ENCODE measurements at places on chromosomes 5 and 9.

GRCh38 chr5:95029569-95030366 is 255.1 kb downstream of the MCTP1 start:
- no peak for DNase-seq

DNA sequence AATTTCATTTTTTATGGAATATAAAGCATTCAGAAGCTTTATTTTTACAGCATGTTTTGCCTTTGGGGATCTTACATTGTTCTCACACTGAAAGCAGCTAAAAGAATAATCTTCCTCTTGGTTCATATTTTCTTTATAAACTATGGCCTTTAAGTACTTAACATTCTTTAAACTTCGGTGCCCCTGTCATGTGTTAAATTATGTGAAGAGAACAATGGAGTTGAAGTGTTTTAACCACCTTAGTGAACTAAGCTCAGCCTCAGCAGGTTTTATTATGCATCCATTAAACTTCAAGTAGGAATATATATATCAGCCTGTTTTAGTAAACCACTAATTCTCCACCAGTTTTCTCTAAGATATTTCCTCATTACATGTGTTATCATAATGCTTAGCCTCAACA is 371.4 kb upstream of the CDH18 start:
- no peak for DNase-seq

DNA sequence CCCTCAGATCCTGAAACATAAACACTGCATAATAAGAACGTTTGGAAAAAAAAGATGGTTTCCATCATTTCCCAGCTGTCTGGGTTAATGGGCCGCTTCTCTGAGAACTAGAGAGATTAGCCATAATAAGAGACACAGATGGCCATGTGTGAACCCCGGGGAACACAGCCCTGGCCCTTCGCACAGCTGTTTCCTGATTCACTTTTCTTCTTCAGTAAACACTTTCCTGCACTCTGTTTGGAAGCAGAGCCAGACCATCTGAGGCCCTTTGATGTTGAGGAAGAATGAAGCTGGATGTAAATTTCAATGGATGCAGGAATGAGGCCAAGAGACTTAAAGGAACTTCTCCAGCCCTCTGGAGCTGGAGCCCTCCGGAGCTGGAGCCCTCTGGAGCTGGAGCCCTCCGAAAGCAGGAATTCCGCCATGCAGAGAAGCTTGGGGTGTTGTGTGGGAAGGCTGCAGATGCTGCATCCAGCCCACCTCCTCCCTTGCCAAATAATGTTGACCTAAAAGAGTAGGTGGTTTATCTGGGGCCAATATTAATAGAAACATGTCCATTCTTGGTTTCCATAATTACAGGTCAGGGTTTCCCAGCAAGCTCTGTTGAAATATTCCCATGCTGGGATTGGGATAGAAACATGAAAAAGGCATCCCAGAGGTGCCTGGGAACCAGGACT is 218.9 kb downstream of the NXNL2 start:
- no peak for DNase-seq

GRCh38 chr5:95384485-95385213 is 6.5 kb upstream of the FAM81B start:
- no peak for DNase-seq

- no peak for DNase-seq
These were observed 241.5 kb downstream of the TLE4 start for GRCh38 chr9:79813258-79813638.

GRCh38 chr5:132437604-132438266 is 52.8 kb downstream of the IRF1 start:
- no peak for DNase-seq

GRCh38 chr9:347667-348292 is 133.1 kb downstream of the DOCK8 start:
- no peak for DNase-seq

GRCh38 chr5:116272281-116272941 is 187.6 kb downstream of the COMMD10 start:
- DNase-seq = no peak

DNA sequence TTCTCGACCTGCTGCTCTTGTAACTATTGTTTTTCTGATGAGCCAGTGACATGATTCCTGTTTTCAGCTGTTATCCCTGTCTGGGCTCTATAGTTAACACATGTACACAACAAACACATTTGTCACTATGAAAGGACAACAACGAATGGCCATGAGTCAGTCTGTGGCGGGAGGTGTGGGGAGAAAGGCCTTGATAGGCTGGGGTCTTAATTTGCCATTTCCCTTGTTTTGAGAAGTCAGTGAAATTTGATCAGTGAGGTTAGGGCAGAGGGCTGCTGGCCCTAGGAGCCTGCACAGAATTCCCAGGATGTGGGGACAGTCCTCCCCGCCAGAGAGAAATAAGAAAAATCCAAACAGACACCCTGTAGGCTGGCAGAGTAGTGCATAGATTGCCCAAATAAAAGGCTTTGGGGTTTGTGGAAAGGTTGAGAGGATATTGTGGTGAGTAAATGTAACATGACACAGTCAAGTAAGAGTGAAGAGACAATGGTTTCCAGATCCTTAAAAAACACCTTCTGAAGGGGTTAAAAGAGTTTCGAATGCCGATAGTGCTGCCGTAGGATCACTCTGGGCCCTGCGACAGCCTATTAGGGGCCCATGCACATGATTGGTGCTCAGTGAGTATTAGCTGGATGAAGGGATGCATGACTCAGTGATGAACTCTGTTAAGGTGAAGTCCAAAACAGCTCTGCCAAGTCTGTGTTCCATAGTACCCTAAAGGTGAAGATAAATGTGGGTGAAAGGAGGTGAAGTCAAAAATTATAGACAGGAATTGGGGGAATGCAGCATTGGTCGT is 110.9 kb upstream of the PRRC1 start:
- no peak for DNase-seq

DNA sequence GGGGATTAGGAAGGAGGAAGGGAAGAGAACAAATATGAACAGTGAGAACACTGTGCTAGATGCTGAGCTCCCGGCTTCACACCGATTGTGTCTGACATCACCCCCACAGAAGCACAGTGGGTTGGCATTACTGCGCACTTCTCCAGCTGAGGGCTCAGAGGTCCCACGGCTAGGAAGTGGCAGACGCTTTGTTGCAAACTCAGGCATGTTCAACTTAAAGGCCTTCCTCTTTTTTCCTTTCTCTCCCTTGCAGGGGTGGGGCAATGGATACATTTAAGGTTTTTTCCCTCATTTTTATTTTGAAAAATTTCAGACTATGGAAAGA is 15.5 kb upstream of the SHB start:
- no peak for DNase-seq

DNA sequence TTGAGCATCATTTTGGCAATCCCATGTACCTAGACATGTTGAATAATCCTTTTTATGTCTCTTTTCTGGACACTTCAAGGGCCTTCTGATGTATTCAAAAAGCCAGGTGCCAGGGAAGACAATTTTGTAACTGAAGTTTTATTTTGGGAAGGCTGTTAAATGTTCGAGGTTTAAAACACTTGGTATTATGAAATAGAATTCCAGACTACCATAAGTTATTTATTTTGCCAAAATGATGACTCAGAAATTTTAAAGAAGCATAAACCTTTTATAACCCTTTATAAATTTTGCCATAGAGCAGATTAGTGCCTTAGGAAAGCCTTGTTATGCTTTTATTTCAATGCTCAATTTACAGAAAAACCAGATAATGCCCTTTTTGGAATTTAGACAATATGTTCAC is 30.3 kb upstream of the UHRF2 start:
- no peak for DNase-seq

DNA sequence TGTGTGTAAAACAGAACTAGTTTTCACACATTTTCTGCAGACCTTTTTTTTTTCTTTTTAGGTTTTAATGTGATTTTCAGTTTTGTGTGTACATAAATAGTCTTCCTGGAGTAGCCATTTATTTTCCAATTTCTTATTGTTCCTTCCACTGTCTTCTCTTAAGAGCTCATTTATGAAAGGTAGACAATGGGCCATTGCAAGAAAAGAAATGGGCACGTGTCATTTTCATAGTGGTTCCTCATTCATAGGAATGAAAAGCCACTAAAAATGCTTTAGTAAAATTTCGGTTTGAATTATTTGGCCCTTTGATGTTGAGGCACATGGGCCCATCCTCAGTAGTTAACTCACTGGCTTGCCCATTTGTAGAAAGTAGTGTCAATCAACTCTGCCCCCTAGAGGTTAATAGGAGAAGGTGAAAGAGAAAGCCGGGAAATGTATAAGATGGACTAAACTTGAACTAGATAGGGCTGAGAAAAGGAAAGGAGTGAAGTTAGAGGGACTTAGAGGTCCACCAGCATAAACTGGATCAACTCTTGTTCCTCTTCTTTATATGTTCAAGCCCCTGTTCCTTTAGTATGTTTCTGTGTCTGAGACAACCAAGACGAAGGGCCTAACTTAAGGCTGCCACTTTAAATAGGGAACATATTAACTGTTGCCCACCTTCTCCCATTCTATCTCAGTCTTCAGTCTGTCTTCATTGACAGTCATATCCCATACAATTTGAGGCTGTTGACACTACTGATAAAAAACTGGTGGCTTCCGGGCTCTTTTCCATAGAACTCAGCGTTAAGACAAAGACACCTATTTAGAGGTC is 72.6 kb downstream of the SMARCA2 start:
- DNase-seq = no peak

- DNase-seq = no peak
These were observed 17.8 kb upstream of the ZDHHC11 start for GRCh38 chr5:868428-869135.

DNA sequence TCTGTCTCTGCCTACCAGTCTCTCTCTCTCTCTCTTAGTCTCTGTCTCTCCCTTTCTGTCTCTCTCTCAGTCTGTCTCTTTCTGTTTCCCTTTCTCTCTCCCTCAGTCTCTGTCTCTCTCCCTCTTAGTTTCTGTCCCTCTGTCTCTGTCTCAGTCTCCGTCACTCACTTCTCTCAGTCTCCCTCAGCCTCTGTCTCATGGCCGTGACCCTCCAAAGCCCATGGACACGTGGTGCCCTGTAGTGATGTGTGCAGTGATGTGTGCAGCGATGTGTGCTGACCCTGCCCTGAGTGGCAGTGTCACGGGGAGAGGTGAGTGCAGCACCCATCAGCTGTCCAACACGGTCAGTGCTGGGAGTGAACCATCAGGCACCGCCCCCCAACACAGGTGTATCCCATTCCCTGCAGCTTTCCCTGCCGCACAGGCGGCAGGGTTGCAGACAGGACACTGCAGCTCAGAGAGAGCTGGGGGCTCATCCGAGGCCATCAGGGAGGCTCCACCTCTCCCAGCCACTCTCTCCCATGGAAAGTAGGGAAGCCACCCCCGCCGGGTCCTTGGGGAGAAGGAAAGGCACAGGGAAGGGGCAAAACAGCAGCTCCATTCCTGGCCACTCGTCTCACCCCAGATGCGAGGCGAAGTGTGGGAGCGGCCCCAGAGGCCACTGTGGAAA is 794 bp upstream of the LRRC14B start:
- no peak for DNase-seq

DNA sequence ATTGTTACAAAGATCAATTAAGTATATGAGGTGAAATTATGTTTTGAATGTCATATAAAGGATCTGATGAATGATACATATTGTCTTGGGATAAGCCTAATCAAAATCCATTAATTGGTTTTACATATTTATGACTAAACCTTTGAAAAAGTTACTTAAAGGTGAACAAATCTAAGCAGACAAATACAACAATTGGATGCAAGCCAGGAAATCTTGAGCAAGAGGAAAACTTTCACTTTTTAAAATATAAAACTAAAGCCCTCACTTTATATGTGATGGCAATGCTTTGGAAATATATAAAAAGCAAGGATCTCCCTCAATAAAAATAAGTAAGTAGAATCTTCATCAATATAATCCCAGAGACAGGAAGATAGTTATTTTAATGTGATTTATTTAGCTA is 80.1 kb downstream of the EDIL3 start:
- DNase-seq = no peak

GRCh38 chr5:57499262-57500050 is 16.8 kb upstream of the ACTBL2 start:
- no peak for DNase-seq

DNA sequence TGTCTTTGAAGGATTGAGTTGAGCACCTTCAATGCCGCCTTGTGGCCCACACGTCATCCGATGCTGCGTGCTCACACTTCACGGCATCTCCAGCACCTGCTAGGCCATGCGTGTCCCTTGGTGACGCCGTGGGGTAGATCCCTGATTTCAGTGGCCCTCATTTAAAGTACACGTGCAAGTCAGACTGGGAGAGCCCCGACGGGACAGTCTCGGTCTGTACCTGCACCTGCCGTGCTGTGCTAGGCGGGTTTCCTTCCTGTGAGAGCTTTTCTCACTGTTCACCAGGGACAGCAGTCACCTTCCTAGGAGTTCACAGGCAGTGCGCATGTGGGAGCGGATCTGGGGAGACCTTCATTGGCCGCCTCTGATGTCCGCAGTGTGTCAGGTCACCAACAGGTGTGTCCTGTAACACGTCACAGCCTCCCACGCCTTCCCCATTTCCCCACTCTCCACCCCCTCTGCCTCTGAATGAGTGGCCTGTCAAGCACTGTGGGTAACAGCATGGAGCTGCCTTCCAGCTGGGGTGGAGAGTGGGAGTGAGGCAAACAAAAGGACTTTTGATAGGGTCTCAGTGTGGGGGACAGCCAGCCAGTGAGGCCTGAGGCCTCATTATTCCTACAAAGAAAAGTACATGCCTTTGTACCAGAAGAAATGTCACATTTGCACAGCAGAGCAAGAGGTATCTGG is 236.4 kb downstream of the FANCC start:
- no peak for DNase-seq

- no peak for DNase-seq
These were observed 30.4 kb upstream of the BARHL1 start for GRCh38 chr9:132552041-132552440.

GRCh38 chr5:35242702-35243258 is 12.5 kb upstream of the PRLR start:
- no peak for DNase-seq

DNA sequence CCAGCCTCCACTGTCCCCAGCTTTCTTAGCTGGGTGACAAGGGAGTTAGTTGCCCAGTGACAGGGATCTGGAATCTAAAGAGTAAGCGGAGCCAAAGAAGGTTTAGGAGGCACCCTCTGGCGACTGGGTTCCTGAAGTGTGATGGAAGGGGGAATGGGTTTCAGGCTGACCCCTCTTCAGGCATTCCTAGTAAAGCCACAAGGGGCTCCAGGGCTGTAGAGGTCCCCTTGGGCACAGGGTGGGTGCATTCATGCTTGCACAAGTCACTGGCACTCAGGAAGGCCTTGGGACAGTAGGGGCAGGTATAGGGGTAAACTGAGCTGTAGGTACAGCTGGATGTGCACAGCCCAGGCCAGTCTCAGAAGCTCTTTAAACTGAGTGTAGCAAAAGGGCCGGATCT is 74.2 kb downstream of the CPLANE1 start:
- DNase-seq = no peak

- DNase-seq = no peak
These were observed 587.2 kb upstream of the SEMA6A start for GRCh38 chr5:117161718-117162335.

- DNase-seq = no peak
These were observed 103.2 kb downstream of the PTTG1 start for GRCh38 chr5:160524827-160525226.

All from NCI-H2081 treated with DMSO at 0.1 percent for 48 hours (cell line).